ENCODE measurements at places on chromosomes 7 and 10.

DNA sequence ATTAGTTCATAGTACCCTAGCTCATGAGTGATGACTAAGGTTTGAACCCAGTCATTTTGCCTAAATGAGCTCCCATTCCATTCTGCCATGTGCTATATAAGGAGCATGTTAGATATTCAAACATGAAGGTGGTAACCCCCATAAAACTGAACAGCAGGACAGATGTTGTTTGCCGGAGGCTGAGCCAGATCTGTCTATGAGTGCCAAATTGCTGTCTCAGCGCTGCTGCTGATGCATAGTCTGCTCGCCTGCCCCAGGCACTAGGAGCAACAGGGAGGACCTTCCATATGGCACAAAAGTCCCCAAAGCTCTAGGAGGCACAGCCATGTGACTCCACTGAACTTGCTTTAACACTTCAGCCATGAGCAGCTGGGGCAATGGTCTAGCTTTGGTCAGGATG, 466.0 kb upstream of the GHITM start:
- DNase-seq, result no peak

DNA sequence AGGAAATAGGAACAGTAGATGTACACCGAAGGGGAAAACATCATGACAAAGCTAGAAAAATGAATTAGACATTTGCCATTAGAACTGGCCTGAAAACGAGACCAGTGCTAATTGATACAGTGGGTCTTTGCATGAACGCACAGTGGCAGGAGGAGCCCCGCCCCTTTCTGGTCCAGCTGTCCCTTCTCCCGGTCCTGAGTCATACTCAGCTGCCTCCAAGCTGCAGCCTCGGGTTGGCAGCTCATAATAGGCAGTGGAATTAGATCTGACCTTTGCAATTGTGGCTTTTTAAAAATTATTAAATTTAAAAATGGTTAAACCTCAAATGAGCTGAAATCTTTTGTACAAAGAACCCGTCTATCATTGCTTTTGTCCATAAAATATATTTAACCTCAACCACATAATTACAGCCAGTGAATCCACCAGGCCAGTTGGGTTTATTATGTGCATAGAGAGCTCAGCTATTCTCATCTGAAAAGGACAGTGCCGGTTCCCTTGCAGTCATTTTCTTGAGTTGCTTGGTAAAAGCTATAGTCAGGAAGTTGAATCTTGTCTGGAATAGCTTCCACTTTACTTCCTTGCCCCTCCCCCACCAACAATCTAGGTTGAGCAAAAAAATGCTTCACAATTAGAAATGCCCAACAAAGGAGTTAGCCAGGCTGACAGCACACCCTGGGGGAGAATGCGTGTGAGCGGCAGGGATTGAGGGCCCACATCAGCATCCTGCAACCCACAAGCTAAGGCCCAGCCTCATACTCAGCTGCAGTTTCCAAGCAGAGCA, 147.1 kb downstream of the BUB3 start:
- DNase-seq, result no peak

- no peak for DNase-seq
These were observed 60.6 kb downstream of the DNAH11 start for GRCh38 chr7:21603462-21603861.

DNA sequence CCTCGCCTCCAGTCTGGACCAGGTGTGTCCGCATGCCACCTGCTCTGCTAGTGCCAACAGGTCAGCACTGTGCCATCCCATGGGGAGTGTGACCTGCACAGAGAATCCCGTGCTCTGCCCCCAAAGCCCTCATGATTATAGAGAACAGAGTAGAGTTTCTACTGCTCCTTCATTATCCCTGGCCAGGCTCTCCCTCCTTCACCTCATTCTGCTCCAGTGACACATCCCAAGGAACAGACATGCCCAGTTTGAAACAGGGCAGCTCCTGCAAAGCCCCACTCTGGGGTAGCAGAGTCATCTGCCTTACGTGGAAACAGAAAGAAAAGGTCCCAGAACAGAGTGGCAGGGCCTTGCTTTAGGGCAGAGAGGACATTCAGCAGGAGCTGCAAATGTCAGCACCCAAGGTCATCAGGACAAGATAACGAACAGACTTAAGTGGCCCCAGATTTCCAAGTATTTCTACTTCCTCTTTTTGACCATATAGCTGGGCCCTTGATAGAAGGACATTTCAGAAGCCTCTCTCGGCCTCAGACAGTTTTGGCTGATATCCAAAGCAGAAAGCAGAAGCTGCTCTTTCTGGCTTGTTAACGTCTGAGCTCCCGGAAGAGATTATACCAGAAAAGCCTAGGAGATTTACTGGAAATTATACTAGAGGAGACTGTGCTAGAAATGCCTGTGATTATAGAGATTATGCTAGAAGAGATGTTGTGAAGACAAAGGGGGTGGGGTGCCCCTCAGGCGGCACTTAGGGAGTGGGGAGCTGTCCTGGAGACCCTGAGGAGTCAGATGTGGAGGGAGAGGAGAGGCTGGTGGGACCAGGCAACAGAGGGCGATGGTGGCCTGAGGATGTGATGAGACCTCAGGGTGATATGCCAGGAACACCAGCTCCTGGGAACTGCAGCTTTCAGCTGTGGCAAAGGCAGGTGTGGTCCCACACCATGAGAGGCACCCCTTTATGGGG, 12.6 kb downstream of the TMEM176B start:
- DNase-seq, result no peak

- DNase-seq, result no peak
These were observed 7.6 kb upstream of the ORAI2 start for GRCh38 chr7:102425639-102426267.

GRCh38 chr7:150877536-150877935, 25.2 kb downstream of the AOC1 start:
- no peak for DNase-seq
